ENCODE measurements at places on chromosomes 6 and 20.

GRCh38 chr6:75344455-75344854, 59.9 kb upstream of the TMEM30A start:
- DNase-seq, result no peak

GRCh38 chr20:25020345-25020744, 27.8 kb upstream of the APMAP start:
- DNase-seq, result no peak

GRCh38 chr20:57653546-57653900, 33.3 kb upstream of the ZBP1 start:
- DNase-seq, result no peak

- no peak for DNase-seq
Observed at GRCh38 chr6:10405513-10405900, 9.4 kb downstream of the TFAP2A start.

DNA sequence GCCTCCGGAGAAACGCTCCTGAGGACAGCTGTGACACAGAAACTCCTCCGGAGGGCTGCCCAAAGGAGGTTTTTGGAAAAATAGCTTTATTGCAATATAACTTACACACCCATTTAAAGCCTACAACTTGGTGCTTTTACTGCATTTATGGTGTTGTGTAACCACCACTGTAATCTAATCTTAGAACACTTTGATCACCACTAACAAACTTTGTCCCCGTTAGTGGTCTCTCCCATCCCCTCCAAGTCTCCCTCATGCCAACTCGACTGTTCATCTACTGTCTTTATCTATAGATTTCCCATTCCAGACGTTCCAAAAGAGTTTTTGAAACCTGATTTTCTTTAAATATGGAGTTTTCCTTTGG, 62.8 kb downstream of the SYNJ2 start:
- no peak for DNase-seq

- DNase-seq, result no peak
Observed at GRCh38 chr6:94272327-94272726, 853.0 kb upstream of the EPHA7 start.

DNA sequence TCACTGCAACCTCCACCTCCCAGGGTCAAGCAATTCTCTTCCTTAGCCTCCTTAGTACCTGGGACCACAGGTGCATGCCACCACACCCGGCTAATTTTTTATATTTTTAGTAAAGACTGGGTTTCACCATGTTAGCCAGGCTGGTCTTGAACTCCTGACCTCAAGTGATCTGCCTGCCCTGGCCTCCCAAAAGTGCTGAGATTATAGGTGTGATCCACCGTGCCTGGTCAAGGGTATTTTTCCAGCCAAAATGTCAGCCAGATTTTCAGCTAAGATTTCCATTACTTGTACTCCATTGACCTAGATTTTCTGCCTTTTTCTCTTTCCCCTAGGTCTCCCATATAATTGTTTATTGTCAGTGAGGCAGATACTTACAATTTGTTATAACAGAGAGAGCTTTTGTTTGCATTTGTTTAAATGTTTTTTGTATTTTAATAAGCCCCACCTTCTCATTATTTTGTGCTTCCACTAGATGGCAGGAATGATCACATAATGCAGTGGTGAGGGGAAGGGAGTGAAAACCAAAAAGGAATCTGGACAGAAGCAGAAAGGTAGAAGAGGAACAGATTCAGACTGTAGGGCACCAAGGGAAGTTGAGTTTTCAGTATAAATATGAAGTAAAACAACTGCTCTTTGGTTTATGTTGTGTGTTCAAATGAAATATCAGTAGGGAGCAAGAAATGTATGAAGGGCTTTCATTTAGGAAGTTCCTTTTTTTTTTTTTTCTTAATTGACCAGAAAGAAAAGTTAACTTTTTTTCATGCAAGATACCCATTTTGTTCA, 29.7 kb downstream of the RPF2 start:
- peak; percentile 21 for DNase-seq

DNA sequence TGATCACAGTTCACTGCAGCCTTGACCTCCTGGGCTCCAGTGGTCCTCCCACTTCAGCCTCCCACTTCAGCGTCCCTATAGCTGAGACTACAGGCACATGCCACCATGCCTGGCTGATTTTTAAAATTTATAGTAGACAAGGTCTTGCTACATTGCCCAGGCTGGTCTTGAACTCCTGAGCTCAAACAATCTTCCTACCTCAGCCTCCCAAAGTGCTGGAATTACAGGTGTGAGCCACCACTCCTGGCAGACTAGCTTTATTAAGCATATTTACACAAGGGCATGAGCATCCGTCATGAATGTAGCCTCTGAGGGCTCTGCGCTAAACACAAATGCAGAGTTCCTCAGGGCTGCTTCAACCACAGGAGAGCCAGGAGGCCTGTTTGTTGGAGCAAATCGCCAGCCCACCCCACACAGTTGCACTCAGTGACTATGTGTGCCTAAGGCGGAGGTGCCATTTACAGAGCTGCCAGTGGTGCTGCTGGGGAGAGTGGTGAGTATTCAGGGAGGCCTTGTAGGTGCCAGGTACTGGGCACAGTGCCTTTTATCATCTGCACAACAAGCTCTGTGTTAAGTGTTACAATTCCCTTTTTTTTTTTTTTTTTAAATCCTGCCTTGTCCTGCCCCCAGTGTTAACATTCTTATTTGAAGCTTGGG, 78.2 kb downstream of the PSMG4 start:
- no peak for DNase-seq

- no peak for DNase-seq
Observed at GRCh38 chr6:149108038-149108748, 209.3 kb upstream of the TAB2 start.

DNA sequence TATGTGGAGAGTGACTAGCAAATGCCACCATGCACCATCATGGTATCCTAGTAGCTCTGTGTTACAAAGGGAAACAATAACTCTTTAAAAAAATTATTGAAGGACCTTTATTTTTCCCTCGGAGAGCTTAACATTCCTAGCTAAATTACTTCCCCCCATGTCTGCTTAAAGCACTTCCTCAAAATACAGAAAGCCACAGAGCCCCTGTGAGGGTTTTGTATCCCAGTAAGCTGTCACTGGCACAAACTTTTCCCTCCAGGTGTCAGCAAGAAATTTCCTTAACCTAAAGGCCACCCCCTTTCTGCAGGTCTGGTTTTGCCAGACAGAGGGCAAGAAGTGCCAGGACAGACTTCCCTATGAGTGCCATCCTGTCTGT, 340.0 kb upstream of the PRDM1 start:
- no peak for DNase-seq

DNA sequence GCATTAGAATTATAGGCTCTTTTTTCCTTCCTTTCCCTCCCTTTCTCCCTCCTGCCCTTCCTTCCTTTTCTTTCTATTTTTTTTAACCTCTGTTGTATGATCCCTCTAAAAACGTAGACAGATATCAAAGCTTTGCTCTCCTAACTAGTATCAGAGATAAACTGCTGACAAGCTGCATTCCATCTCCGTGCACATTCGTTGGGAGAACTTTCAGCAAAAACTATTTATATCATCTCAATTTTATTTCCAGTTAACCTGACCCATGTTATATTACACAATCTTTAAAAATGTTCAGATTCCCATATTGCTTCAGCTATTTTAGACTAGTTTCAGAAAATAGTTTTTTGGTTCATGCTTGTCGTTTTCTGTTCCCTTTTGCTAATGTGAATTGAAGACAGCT, 47.3 kb downstream of the RNF217 start:
- DNase-seq, result no peak

- DNase-seq, result no peak
Observed at GRCh38 chr6:117955684-117956256, 48.7 kb downstream of the SLC35F1 start.

DNA sequence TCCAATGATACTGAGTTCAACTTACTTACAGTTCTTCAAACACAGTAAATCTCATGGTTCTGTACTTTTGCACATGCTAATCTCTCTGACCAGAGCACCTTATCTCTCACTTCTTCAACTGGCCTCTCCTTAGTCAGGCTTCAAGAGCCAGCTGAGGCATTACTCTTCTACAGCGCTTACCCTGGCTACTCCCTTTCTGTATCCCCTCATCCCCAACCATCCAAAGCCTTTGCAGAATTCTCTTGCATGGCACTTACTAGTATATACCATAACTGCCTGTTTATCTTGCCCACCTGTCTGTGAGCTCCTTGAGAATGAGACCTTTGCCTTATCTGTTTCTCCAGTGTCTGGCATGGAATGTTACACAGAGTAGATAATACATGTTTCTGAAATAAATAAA, 49.2 kb downstream of the SESN1 start:
- DNase-seq, result no peak

GRCh38 chr6:88785478-88785877, 177.9 kb downstream of the RNGTT start:
- no peak for DNase-seq

DNA sequence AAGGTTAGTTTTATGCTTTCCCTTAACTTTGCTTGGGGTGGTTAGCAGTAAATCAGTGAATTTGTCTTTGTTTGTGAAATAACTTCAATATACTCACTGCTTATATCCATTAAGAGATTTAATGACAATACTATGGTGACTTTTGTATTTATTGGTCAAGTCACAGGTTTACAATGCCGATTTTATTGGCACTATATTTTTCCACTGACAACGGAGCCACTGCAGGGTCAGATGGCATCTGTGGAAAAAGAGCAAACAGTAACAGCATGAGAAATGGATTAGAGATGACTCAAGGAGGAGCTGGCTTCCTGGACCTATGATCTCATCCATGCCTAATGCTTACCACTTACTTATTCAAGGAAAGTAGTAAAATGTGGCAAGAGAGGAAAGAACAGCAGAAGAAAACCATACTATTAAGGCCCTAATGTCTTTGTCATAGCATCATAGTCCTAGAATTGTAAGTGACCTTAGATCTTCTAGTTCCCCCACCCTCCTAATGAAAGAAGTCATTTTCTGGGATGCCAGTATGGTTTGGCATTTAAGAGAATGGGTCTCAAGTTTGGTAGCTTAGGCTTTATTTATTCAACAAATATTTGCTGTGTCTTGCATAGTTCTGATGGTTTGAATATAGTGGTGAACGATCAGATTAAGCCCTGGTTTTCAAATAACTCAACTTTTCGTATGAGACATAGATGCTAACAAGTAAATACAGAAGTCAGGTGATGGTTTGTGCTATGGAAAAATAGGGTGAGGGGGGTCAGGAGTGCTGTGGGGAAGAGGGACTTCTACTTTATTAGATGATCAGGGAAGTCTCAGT, 18.5 kb downstream of the RNF144B start:
- peak; percentile 98 for DNase-seq

- peak; percentile 19 for DNase-seq
Observed at GRCh38 chr20:35135867-35136586, 11.1 kb downstream of the EDEM2 start.

DNA sequence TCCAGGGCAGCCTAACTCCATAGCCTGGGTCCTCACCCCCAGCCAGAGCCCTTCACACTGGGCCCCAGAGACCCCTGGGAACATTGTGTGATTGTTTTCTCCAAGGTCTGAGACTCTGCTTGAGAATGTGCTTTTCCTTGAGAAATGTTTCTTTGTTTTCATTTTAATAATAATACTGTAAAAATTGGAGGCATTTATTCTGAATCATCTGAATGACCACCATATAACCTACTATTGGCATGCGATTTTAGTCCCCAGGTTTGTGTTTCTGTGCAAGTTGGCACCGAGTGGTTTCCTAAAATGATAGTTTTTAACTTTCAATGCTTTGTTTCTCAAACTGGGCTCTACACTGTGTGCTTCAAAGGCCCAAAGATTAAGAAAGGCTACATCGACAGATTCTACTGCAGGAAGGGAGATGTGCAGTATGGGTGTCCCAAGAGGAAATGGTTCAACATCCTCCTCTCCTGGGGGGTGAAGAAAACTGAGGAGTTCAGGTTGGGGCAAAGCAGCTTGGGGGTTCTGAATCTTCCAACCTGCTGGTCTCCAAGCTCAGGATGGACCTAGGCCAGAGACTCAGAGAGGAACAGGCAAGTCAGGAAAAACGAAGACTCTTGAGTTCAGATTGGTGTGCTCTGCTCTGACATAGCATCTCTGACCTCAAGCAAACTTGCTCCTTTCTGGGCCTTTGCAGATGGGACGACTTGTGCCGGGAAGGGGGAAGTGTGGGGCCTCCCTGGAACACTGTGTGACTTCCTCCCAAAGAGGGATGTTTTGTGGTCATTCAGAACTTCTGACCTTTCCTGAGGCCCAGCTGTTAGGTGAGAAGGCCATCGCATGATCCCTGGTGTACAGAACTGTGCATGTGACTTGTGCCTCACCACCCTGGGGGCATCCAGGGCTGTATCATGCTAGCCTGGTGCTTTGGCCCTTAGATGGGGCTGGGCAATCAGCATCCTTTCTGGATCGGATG, 31.0 kb downstream of the DAAM2 start:
- DNase-seq, result no peak

DNA sequence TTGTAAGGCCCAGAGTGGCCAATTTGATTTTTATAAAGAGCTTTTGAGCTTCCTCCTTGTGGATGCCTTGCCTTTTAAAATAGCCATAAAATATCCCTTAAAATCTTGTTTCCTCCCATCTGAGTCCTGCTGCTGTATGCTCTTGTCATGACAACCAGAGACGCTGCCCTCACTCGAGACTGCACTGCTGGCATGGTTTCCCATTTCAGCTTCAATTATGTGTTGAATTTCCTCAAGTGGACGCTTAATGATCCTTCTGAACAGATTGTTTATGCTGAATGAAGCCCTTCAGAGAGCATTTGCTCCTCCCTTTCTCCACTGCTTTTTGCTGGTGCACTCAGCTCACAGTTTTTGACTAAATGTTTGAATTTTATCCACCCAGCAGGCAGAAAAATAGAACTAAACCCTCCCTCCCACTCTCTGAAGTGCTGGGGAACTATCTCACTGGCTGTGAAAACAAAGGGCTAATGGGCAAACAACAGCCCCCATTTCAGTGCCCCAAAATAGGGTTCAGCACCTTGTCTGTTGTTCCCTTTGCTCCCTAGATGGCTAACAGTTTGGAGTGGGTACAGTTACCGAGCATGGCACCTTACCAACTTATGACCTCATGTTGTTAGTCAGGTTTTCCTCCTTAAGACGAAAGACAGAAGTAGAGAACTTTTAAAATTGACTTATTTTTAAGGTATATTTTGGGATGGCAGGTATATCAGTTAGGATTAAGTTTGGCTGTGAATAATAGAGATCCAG, 45.5 kb upstream of the RNF8 start:
- DNase-seq, result no peak
